CD8-positive, alpha-beta memory T cell (primary cell): ENCODE measurements at places on chromosomes 4 and X.
A peak's percentile ranks its signal among the peaks of the same experiment; 100 is the strongest.

DNA sequence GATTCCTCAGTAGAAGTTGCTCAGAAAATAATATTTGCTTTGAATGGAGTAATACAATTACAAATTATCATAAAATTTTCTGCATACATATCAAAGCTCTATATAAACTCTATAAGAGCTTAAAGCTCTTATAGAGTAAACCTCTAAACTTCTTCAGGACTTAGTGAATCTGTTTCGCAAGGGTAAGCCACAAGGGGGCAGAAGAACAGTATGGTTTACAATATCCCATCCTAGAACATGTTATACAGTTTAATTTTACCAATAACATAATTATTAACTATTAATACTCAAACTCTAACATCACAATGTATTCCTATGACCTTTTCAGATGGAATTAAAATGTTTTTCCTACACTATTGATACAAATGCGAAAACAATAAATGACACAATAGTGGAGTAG lies 33.8 kb upstream of the SPANXN1 start:
- no peak for DNase-seq

DNA sequence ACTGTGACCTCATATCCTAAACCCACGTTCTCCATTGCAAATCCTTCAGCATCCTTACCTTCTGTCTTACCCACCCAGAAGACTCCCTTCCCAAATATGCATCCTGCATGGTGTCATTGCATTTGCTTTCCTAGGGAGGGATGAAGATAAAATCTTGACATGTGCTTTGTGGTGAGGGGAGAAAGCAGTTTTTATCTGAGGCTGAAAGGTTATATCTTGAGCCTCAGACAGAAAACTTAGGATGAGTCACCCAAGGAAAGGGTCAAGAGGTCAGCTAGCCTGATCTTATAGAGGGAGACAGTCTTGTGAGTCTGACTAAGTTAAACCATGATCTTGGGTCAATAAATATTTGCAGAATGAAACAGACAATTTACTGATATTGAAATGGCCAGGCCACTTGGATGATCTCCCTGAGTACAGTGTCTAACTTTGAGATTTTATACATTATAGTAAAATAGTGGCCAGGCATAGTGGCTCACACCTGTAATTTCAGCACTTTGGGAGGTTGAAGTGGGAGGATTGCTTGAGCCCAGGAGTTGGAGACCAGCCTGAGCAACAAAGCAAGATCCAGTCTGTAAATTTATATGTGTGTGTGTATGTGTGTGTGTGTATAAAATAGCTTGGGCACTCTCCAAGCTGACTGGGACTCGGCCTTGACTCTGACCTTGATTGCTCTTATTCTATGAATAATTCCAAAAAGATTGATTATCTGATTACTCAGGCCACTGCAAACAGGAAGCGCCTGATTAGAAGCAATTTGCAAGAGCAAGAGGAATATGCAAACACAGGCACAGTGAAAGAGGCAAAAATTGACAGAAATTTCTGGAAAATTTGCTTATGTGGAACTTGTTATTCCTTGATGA lies 15.4 kb upstream of the FAM9C start:
- no peak for DNase-seq

GRCh38 chr4:73714647-73715046 lies 25.7 kb upstream of the CXCL8 start:
- DNase-seq: no peak

GRCh38 chr4:80732010-80732409 lies 298.5 kb upstream of the BMP3 start:
- DNase-seq: no peak

DNA sequence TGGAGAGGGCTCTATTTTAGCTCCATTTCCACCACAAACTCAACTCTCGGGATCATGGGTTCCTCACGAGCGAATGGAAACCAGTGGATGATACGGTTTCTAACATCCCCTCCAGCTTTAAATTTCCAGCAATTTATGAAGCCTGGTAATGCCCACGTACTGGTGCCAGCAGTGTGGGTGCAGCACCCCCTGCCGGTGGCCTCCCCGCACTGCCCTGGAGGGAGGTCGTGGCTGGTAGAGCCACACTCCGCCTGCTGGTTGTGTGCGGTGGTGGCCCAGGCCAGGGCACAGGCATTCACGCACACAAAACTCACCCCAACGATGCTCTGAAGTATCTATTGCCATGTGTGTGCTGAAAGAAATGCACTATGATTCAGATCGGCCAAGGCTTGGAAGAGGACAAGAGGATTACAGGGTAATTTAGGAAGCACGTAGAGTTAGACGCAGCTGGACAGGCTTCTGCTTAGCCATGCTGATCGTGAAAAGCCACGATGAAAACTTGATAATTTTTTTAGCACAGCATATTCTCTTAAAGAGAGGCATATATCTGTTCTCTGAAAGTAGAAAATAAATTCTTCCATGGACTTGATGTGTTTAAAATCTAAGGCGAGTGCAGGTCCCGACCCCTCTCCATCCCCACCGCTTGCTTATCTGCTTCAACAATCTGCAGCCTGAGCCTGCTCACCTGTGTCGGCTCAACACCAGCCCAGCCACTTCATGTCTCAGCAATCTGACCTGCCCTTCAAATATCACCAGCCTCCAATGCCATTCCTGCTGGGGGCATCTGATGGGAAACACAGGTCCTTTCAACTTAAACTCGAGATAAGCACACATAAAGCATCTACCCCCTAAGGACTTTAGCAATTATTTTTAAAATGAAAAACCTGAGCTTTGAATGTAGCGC lies 59.1 kb downstream of the SCD5 start:
- DNase-seq: peak; percentile 7

DNA sequence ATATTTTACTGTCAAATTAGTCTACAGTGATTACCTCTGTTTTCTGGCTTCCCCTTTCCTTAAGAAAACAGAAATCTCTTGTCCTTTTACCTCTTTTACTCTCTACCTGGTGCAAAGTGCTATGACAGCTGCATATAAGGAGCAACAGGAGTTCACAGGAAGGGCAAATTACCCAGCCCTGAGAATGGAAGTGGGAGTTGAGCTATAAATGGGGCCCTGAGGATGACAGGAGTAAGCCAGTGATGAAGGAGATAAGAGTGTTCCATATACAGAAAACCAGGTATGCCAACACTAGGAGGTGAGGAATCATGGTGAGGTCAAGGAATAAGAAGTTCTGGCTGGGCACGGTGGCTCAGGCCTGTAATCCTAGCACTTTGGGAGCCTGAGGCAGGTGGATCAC lies 4.5 kb upstream of the HSD17B13 start:
- no peak for DNase-seq

DNA sequence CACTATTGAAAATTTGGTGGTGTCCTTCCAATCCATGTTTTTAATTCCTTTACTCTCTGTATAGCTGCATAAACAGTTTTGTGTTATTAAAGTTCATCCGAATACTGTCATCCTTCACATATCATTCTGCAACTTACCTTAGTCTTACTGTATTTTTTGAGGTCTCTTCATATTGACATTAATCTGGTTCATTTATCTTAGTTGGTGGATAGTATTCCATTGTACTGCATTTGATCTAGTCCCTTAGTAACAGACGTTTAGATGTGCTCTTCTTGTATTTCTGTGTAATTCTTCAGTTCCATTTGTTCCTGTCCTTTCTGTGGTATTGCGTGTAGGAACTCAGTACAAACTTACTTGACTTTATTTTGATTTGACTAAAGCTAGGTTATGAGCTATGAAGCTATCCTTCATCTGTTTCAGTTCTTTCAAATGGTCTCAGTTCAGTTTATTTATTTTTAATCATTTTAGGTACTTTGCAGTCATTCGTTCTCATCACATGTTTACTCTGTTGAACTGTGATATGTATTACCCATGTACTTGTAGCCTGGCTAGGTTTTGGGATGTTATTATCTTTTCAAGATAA lies 41.3 kb downstream of the RAPGEF2 start:
- no peak for DNase-seq

GRCh38 chr4:86927843-86928395 lies 6.9 kb upstream of the AFF1 start:
- DNase-seq: no peak

GRCh38 chrX:109373468-109373867 lies 108.4 kb downstream of the GUCY2F start:
- no peak for DNase-seq

DNA sequence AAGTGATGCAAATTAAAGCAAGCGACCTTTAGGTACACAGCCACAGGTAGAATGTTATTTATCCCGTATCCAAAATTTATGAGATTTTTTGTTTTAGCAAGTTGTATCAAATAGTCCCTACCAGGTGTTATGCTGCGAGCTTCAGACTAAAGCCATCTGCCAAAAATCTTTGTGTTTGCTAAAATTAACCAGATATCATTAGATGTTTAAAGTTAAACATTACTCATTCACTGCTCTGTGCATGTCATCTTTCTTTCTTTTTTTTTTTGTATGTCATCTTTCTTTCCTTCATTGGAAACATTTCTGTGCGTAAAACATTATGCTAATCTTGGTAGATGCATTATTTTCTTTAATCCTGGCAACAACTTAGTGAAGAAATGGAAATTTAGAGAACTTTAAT lies 173.1 kb downstream of the FHIP1A start:
- no peak for DNase-seq

DNA sequence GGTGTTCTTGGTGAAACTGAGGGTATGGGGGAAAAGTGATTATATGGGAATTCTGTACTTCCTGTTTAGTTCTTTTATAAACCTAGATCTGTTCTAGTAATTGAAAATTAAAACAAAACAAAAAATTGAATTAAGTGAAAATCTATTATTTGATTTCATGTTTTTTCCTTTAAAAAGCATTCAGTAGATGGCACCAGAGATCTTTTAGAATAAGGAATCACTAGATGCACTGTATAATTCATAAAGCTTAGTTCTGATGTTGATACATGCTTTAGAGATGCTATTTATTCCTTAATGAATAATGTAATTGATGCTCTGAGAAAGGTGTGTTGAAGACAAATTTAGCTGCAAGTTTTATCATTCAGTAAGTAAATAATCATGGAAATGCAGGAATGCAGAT lies 87.3 kb downstream of the LCORL start:
- no peak for DNase-seq

- peak; percentile 59 for DNase-seq
These were observed 5.1 kb upstream of the PLCXD1 start for GRCh38 chrX:275967-276580.

DNA sequence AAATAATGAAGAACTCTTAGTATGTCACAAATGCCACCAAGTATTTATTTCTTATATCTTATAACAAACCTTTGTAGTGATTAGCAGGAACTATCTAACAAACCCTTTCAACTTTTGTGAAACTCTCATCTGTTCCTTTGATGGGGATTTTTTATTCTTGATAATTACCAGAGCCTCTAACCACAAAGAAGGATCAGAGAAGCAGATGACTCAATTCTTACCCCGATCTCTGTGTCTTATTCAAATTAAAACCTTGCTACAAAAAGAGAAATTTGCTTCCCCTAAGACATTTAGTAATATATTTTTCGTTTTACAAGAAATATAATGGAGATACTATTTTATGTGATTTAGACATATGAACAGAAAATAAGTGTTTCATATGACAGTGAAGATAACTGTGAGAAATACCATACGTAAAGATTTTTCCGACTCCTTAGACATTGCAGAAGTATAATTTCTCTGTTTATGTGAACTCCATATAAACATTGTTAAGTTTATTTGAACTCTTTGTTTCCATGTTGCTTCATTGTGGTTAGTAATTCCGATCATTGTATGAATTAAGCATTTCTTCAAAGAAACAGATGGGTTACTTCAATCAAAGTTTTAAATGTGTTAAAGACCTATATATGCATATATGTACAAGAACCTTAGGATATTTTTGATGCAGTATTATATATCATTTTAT lies 205.4 kb downstream of the CFAP299 start:
- peak; percentile 13 for DNase-seq

- DNase-seq: no peak
These were observed 33.2 kb downstream of the PPARGC1A start for GRCh38 chr4:23856630-23857029.

GRCh38 chr4:161762796-161763195 lies 401.0 kb downstream of the FSTL5 start:
- no peak for DNase-seq

DNA sequence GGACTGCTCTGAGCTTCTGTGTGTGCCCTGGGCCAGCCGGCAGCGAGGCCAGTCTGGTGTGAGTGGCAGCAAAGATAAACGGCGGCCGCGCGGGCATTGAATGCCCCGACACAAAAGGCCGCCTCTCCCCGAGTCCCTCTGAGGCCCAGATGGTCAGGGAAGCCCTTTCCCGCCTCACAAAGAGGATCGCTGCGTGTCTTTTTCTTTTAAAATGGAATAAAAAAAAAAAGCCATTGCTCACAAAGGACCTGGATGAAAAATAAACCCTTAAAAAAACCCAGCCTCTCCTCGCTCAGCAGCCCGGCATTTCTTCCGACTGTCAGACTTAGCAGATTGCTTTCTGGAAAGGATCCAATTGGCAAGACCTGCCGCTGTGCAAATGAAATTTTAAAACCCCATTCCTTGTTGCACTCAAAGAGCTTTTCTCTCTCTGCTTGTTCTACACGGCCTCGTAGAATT lies 578.7 kb downstream of the BCOR start:
- DNase-seq: no peak

DNA sequence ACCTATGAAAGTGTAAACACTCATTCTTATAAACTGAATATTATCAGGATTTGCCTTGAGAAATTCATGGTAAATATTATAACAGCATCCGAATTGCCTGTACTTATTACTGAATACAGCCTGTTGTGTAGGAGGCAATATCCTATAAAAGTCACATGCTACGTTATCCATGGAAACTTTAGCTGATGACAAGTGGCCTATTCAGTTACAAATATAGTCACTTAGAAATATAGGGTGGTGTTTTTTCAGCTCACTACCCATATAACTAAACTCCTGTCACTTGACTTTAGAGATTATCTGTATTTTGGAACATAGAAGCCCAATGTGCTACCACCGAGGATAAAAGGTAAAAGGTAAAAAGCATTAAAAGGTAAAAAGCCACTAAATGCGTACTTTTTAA lies 493.4 kb downstream of the INPP4B start:
- DNase-seq: no peak

GRCh38 chr4:39042366-39042765 lies 10.2 kb upstream of the TMEM156 start:
- DNase-seq: no peak

GRCh38 chrX:104307341-104307740 lies 52.6 kb upstream of the ESX1 start:
- no peak for DNase-seq

- DNase-seq: no peak
These were observed 85.2 kb upstream of the SLC7A11 start for GRCh38 chr4:138327338-138327737.

DNA sequence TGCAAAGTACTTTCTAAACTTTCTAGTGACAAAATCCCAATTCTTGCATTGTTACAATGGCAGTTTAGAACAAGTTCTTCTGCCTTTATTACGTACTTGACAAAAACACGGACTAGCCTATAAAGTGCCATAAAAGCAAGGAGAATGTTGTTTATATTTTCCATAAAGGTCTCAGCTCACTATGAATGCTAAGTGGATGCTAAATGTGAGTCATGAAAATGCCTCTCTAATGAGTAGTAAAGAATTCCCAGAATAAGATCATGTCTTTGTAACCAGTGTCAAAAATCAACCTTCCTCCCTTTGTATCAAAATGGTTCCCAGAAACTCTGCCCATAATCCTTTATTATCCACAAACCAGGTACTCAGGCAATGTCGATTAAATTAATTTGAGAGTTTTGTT lies 539.8 kb upstream of the SLIT2 start:
- DNase-seq: no peak

GRCh38 chr4:73172161-73172560 lies 86.4 kb downstream of the ANKRD17 start:
- no peak for DNase-seq
